ENCODE measurements at places on chromosomes 3 and 15. TPM values are rescaled to one million over a fixed set of nuclear protein-coding genes. Genes with fewer than 3 reads are reported as not detected.

The ROPN1 gene
- polyA plus RNA-seq = not detected

The ABTB1 gene
- 76.5 TPM for polyA plus RNA-seq

The UBAP1L gene
- polyA plus RNA-seq = 0.26 TPM

The FETUB gene
- not detected for polyA plus RNA-seq

The MOBP gene
- polyA plus RNA-seq = not detected

The USP13 gene
- 4.5 TPM for polyA plus RNA-seq

The LYSMD4 gene
- 3.1 TPM for polyA plus RNA-seq

The GHSR gene
- polyA plus RNA-seq = not detected

The NUDT16 gene
- 3.8 TPM for polyA plus RNA-seq

The PIF1 gene
- 2.4 TPM for polyA plus RNA-seq

The PRR20G gene
- polyA plus RNA-seq = not detected

The RTP3 gene
- polyA plus RNA-seq = not detected

The NANOGP8 gene
- polyA plus RNA-seq = not detected

The SLC28A2 gene
- polyA plus RNA-seq = not detected
